ENCODE measurements at places on chromosomes 4 and X.

DNA sequence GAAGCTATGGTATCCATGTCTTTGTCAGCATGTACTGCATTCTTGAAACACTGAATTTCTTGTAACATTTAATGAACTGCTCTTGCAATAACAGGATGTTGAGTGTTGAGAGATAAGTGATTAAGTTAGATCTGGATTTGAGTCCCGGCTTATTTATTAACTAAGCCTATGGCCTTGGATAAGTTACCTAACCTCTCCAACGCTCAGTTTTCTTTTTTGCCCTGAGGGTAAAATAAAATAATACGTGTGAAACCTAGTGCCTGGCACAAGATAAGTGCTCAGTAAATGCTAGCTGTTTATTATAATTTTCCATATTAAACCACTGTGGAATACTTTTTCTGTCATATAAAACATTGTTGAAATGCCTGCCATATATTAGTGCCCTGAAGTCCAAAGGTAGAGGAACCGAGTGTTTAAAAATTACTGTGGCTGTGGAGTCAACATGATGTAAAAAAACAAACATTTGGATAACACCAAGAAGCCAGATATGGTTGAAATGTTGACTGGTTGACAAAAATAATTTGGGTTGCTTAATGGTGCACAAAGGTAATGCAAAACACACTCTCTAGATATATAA is 58.6 kb upstream of the ALB start:
- no peak for DNase-seq

DNA sequence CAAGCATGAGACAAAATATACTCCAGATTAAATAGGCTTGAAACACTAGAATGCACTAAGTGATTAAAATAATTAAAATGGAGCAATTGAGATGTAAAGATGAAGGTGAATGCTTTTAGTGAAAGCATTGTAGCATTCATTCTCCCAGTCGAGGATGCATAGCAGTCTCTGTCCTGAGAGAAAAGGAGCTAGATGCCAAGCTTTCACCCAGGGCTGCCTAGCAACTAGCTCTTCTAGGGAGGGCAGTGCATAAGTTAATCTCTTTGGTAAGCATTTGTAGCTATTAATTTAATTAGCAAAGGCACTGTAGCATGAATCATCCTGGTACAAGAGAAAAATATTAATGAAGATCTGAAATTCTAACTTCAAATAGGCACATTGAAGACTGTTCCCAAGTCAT is 1014.8 kb downstream of the C4orf33 start:
- DNase-seq: no peak

DNA sequence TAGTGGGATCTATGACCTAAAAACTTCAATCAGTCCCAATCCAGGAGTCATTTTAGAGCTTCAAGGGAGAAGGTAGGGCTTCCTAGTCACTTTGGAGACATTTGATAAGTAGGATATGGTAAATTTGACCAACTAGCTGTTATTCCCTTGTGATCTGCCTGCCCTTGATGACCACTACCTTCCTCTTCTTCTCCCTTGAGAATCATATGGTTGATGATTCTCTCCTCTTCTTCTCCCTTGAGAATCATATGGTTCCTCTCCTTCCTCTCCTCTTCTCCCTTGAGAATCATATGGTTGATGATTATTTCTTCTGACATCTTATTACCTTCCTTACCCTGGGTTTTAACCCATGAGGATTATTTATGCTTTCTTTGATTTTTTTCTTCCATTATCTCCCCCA is 482.6 kb upstream of the TENM3 start:
- no peak for DNase-seq

- no peak for DNase-seq
Measured at GRCh38 chrX:131792789-131793462, 230.2 kb upstream of the STK26 start.

GRCh38 chr4:143358923-143359643 is 22.4 kb downstream of the GAB1 start:
- DNase-seq: no peak

- no peak for DNase-seq
Measured at GRCh38 chr4:40170588-40170987, 26.2 kb upstream of the RHOH start.

DNA sequence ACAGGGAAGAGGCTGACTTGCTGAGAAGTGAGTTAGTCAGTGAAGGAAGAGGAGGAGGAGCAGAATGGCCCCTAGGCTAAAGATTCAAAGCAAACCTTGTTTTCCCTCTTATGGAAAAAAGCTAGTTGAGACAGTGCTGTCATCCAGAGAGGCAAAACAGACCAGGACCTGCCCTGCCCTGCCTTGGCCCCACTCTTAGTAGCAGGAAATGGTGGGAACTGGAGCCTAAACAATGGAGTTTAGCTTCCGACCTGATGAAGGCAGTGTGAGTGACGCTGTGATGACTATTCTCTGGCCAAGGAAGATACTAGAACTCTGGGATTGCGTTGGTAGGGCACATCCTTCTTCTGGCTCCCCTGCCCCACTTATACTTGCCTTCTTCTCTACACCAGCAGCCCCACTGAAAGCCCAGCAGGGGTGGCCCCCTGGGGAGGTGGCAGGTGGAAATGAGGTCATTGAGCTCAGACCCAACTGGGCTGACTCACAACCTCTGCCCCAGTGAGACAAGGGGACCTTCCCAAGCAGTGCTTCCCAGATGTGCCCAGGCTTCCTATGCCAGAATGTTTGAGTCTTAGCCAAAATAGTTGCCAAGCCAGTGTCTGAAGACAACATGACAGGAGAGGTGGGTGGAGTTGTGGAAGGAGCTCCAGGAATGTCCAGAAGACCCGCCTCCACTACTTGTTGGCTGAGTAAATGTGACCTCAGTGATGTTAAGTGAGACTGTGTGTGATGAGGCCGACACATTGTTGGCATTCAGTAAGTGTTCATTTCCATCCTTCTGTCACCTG is 38.8 kb downstream of the MSN start:
- DNase-seq: no peak

- no peak for DNase-seq
Measured at GRCh38 chrX:40265936-40266335, 168.2 kb upstream of the BCOR start.

Measured in NCI-H2171 (cell line).